Right cardiac atrium (tissue), 5 donors: ENCODE measurements at places on chromosomes 11 and 22. TPM values are rescaled to one million over a fixed set of nuclear protein-coding genes. Genes with fewer than 3 reads are reported as not detected.

The CCDC179 gene
- total RNA-seq, result not detected

The RAG2 gene
- total RNA-seq, result not detected

The RAG1 gene
- 0.82 TPM for total RNA-seq

The EP300 gene
- total RNA-seq, result 38.0 TPM

The IGHMBP2 gene
- 11.4 TPM for total RNA-seq

The MRPL17 gene
- total RNA-seq, result 39.7 TPM

The FOLR2 gene
- total RNA-seq, result 41.2 TPM

The CCDC89 gene
- 0.42 TPM for total RNA-seq

The PRR33 gene
- total RNA-seq, result 0.82 TPM

The SBF1 gene
- 53.4 TPM for total RNA-seq

The POU2F3 gene
- 0.31 TPM for total RNA-seq

The POU2AF1 gene
- not detected for total RNA-seq

DNA sequence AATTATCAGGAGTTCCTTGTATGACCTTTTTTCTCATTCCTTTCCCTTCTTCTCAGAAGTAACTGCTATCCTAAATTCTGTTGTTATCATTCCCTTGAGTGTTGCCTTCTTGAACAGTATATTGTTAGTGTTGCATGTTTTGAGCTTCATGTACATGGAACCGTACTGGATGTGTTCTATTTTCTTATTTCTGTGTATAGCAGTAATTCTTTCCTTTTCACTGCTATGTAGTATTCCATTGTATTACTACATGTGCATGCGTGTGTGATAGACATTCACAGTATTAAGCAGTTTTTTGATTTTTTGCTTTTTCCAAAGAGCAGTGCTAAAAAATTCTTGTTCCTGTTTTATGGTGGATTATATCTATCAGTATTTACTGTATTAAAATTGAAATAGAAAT lies 90.3 kb upstream of the RAB1B start:
- no peak for DNase-seq

DNA sequence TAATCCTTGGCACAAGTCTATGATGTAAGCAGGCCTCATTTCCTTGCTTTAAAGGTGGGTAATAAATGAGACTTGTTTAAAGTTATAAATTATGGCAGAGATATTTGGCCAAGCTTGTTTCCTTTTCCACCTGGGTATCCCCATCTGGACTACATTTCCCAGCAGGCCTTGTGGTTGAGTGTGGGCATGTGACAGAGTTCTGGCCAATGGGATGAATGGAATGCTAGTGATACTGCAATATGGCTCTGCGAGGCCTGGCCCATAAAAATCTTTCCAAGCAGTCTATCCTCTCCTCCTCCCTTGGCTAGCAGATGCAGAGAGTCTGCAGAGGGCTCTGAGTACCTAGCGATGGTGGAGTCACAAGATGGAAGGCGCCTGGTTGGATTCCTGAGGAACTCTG lies 102.5 kb downstream of the TIMP3 start:
- DNase-seq, result no peak

DNA sequence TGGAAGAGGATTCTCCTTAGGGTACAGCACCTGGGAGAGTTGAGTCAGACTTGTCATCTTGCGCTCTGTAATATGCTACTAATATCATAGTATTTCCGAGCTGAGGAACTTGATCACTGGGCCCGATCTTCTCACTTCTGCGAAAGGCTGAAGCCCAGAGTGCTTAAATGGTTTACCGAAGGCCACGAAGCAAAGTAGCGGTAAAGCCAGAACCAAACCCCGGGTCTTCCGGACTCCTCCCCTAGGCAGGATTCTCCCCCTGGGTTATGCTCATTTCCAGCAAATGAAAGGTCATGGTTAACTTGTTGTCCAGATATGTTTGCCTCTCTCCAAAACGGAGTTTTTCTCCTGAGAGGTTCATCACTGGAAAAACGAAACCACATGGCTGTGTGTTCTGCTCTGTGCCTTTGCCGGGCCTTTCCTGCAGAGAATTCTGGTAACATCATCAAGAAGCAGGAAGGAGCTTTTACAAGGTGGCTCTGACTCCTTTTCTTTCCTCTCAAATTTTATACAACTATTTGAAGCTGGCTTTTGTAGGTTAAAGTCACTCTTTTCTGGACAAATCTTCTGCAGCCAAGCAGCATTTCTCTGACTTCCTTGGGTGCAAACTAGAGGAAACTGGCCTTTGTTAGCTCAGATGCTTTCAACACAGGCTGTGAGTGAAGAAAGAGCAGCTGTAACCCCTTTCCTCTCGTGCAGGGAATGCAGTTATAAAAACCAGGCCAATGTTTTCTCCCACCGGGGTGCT lies 35.5 kb downstream of the UBASH3B start:
- no peak for DNase-seq

- no peak for DNase-seq
These were observed 34.8 kb upstream of the FZD4 start for GRCh38 chr11:86990031-86990430.

DNA sequence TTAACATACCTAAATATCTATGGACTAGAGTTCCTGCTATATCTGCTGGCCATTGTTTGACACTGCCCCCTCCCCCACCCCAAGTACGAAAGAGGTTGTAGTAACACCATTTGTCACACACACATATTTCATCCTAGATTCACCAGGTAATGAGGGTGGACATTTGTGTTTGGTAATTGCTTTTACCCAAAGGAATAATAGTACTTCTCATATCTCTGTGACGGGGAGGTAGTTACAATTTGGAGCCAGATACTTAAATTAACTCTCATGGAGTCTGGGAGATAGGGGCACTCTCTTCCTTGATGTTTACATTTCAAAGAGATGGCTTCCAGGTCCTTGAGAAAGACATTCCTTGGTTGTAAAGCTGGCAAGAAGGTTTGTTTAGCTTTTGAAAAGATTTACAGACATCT lies 38.7 kb downstream of the REXO2 start:
- no peak for DNase-seq

DNA sequence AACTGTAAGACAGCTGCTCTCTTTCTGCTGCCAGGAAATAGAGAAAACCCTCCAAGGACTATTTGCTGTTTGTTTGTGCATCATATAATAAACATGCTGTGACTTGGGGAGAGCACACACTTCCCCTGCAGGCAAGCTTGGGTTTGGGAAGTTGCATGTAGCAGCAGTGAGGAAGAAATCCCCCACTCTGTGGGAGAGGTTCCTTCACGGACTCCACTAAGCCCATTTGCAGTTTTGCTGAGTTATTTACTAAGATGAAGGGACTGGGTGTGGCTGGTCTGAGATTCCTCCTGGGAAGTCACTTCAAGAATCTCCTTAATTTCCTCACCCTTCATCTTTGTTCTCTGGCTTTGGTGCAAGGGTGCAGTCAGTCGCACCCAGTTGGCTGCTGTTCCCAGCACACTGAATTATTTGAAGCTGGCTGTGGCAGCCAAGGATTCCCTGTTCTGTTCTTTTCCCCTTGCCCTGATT lies 104.9 kb downstream of the ARFGAP2 start:
- peak; percentile 16 for DNase-seq

DNA sequence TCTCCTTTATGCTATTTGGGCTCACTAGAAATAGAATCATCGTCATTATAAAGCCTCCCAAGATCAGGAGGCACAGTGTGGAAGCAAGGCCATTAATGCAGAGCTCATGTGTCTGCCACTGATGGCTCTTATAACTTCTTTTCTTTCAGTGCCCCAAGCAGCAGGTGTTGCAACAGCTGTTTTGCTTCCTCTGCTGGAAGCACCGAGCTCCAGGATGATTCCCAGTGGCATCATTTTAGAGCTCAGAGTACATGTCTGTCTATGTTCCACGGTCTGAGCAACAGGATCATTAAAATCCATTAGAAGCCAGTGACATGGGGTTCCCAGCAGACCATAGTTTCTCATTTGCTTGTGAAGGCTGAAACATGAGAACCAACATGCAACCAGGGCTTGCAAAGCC lies 803.0 kb upstream of the FAT3 start:
- no peak for DNase-seq

DNA sequence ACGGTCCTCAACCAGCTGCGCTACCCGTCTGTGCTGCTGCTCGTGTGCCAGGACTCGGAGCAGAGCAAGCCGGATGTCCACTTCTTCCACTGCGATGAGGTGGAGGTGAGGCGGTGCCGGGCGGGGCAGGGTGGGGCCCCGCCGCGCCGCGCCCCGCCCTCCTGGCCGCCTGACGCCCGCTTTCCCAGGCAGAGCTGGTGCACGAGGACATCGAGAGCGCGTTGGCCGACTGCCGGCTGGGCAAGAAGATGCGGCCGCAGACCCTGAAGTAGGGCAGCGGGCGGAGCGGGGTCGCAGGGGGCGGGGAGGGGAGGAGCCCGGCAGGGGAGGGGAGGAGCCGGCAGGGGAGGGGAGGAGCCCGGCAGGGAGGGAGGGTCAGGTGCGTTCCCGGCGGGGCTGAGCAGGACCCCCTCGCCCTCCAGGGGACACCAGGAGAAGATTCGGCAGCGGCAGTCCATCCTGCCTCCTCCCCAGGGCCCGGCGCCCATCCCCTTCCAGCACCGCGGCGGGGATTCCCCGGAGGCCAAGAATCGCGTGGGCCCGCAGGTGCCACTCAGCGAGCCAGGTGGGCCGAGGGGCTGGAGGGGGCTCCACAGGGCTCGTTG lies 14.7 kb downstream of the EPS8L2 start:
- DNase-seq, result peak; percentile 81

DNA sequence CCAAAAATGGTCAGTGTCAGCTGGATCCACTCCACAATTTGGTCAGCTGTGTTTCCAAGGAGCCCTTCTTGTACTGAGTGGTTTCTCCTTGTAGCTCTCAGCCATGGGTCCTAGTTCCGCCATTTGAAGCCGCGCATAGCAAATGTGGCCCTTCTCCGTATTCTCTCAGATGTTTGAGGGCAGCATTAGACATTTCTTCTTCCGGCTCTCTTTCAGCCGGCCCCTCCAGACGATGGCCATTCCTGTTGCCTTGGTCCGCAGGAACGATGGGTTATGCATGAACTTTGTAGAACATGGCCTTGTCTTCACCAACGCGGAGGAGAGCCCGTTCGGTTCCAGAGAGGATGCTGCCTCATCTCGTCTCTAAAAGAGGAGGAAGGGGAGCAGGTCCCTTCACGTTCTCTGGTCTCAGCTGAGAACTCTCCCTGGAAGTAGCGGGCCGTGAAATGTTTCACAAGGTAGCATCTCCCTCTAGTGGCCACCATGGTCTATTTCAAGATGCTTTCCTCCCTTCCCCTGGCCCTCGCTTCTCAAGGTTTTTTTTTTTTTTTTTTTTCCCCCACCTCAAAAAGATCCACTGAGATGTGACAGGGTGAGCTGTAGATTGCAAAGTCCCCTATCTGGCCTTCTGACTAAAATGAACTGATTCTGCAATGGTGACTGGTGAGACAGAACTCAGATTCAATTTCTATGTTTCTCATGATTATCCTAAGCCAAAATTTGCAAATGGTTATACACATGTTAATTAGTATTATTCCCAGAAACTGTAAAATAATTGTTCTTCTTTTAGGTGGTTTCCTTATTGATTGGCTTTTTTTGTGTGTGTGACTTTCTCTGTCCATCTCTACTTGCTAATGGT lies 19.8 kb upstream of the PLET1 start:
- peak; percentile 46 for DNase-seq

- no peak for DNase-seq
These were observed 105.5 kb downstream of the PARVA start for GRCh38 chr11:12482839-12483238.

- DNase-seq, result no peak
These were observed 7.2 kb downstream of the MUC5B start for GRCh38 chr11:1230121-1230455.

GRCh38 chr11:78921509-78921908 lies 346.8 kb upstream of the NARS2 start:
- no peak for DNase-seq

DNA sequence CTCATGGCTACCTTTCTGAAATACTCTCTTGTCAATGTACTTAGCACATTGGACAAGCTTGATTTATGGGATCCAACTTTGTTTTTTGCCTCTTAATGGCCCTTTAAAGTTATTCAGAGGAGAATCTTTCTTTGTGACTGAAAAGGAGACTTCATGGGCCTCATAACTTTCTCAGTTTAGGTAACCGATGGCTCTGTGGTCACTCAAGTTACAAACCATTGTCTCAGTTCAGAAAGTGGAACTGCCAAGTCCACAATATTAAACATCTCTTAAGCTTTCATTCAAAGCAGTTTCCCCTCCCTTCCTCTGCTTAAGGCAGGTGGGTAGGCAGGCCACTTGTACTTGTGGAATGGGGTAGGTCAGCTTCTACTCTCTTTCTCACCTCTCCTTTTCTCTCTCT lies 12.3 kb upstream of the ARL14EP start:
- DNase-seq, result no peak

GRCh38 chr22:20441631-20442484 lies 4.2 kb upstream of the SCARF2 start:
- peak; percentile 83 for DNase-seq

DNA sequence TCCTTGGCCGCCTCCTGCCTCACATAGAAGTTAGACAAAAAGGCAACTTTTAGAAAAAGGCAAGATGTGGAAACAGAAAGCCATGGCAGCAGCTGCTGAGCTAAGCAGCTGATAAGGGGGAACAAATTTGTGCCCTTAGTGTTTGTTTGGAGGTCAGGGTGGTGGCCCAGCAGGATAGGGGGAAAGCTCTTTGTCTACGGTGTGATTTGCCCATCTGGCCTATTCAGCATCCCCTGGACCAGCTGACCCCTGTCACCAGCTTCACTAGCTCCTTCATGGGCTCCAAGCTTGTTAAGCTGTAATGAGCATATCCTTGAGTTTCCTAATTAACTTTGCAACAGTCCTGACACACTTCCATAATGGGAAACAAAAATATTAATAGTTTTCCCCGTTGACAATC lies 5.9 kb upstream of the ME3 start:
- DNase-seq, result no peak

GRCh38 chr11:10683429-10683828 lies 10.1 kb downstream of the IRAG1 start:
- no peak for DNase-seq

DNA sequence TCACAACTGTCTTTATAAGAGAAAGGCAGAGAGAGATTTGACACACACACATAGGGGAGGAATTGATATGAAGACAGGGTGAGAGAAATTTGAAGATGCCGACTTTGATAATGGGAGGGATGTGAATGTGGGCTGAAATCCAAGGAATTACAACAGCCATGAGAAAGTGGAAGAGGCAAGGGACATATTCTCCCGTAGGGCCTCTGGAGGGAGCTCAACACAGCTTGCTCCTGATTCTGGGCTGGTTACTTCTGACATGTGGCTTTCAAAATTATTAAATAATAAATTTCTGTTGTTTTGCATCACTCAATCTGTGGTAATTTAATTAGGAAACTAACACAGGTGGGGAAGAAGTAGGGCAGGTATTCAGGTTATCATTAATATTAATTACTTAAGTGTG lies 282.9 kb downstream of the LUZP2 start:
- DNase-seq, result no peak

GRCh38 chr11:36019722-36020121 lies 75.9 kb downstream of the LDLRAD3 start:
- no peak for DNase-seq
